GM23338 (cell line): ENCODE measurements at places on chromosomes 13 and 19.

DNA sequence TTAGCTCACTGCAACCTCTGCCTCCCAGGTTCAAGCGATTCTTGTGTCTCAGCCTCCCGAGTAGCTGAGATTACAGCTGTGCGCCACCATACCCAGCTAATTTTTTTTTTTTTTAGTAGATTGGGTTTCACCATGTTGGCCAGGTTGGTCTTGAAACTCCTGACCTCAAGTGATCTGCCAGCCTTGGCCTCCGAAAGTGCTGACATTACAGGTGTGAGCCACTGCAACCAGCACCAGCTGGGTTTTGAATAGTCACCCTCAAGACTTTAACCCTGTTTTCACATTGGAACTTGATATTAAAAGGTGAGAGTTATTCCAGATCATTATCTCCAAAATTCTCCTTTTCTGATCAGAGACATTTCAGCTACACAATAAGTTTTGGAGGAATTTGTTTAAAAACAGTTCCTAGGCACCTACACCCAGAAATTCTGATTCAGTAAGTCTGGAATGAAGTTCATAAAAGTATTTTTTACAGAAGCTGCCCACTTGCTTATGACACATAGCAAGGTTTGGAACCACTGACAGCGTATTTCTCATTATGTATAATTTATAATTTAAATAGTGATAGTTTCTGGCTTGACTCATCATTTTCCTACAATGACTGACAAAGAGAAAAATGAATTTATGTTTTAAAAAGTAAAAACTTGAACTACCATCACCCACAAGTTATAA lies 417.3 kb downstream of the DIAPH3 start:
- no peak for DNase-seq

DNA sequence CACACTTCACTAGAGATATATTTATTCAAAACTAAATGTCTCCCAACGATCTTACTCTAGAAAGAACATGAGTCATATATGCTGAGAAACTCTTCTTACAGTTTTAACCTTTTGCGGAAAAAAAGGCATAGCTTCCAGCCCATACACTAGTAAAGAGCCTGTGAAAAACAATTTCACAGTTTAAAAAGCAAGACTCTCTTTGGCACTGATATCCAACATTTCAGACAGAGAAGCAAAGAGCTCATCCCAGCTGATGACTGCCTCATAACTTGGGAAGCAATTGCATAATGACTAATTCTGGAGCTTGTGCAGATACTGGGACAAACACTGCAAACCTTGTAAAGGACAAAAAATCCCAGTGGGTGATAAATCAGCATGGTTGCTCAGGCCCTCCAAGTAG lies 88.0 kb downstream of the ENOX1 start:
- DNase-seq = no peak

GRCh38 chr13:98180092-98180491 lies 3.0 kb upstream of the RNF113B start:
- DNase-seq = no peak

DNA sequence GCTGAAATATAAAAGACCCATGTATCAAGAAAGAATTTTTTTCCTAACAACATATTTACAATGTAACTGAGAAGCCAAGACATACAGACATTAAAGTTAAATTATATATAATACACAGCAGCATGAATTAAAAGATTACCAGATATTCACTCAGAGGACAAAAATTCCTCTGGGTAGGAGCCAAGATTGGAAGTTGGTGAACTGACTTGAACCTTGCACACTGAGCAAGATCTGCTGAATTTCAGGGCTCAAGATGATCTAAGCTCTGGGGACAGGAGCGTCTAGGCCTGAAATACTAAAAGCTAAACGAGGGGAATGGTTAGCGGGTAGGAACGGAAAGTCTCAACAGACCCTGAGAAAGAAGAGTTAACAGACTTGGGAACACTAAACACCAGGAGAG lies 8.5 kb downstream of the FOXO1 start:
- DNase-seq = no peak

DNA sequence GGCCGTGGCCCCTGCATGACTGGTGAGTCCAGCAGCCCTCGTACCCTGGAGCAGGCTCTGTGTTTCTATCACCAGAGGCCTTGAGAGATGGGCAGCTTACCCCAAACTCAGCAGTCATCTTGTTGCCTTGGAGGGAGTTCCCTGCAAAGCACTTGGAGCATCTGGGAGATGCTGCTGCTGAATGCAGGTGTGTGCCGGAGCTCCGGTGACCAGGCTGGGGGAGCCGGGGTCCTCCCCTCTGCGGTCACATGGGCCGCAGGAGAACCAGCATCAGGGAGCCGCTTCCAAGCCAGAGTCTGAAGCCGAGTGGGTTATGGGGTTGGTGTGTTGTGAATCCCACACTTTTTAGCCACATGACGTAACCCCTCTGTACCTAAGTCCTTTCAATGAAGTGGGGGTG lies 82.8 kb downstream of the TEX29 start:
- DNase-seq = no peak

DNA sequence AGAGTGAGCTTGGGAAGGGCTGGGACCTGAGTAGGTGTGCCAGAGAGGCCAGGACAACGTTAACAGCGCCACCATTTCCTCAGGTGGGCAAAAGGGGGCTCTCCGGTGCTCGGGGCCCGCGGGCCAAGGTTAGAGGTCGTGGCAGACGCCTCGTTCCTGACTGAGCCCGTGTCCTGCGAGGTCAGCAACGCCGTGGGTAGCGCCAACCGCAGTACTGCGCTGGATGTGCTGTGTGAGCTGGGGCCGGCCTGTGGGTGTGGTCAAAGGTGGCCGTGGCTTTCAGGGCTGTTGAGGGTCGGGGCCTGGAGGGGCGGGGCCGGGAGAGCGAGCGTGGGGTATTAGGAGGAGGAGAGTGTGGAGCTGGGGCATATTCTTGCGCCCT lies 3.7 kb downstream of the KIRREL2 start:
- DNase-seq = peak; percentile 50

- no peak for DNase-seq
Measured at GRCh38 chr19:58547323-58548312, 3.8 kb downstream of the TRIM28 start.

- peak; percentile 92 for DNase-seq
Measured at GRCh38 chr19:18097217-18097992, at the start of gene MAST3. TSS of gene MAST3 (plus strand) at chr19:18097778. CDS start at chr19:18097793, 15 bp downstream.

- no peak for DNase-seq
Measured at GRCh38 chr13:39528661-39528980, 74.4 kb downstream of the LHFPL6 start.

- DNase-seq = peak; percentile 66
Measured at GRCh38 chr13:111049791-111050538, 65.1 kb upstream of the ARHGEF7 start.

GRCh38 chr13:44848920-44849676 lies 140.2 kb downstream of the NUFIP1 start:
- peak; percentile 38 for DNase-seq
